H7 (cell line): ENCODE measurements at places on chromosomes 12 and 14.

DNA sequence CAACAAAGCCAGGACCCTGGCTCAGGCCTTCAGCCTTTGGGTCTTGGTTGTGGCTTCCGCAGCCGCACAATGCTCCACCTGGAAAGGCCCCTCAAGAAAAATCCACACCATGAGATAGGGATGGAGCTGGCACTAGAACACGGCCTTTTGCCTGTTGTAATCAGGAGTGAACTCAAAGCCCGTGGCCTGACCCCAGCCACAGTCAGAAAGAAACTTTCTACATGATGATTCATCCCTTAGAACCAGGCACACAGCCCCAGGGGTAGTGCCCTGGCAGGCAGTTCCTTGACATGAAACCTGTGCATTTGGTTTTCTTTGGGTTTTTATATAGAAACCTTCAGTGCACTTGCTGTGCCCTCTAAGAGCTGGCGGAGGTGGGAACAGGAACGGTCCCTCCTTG, 5.1 kb downstream of the CLMN start:
- no peak for DNase-seq

DNA sequence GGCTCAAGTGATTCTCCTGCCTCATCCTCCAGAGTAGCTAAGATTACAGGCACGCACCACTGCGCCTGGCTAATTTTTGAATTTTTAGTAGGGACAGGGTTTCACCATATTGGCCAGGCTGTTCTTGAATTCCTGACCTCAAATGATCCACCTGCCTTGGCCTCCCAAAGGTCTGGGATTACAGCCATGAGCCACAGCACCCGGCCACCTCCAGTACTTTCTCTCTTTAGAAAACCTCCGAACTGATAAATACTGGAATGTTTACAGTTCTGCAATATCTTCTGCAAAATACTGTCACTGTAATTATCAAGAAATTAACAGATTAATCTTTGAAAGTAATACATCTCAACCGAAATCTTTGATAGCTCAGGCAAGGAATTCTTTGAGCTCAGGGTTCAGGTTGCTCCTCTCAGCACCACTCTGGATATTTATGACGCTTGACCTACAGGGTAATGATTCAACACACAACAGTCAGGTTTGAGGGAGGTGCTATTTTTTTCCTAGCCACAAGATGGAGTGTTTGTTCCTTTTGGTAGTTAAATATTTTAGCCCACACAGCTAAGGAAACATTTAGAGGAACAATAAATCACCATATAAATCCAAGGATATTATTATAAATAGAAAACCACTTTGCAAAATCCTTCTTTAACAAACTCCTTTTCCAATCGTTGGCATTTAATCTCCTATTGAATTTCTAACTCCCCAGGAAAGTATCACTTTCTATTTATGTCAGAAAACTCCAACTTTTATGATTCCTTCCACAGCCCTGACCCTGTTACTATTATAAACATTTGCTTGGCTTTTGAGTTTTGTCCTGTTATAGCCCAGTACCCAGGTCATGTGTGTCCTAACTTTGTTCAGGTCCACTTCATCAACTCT, 48.6 kb upstream of the GTF2A1 start:
- DNase-seq = peak; percentile 75

DNA sequence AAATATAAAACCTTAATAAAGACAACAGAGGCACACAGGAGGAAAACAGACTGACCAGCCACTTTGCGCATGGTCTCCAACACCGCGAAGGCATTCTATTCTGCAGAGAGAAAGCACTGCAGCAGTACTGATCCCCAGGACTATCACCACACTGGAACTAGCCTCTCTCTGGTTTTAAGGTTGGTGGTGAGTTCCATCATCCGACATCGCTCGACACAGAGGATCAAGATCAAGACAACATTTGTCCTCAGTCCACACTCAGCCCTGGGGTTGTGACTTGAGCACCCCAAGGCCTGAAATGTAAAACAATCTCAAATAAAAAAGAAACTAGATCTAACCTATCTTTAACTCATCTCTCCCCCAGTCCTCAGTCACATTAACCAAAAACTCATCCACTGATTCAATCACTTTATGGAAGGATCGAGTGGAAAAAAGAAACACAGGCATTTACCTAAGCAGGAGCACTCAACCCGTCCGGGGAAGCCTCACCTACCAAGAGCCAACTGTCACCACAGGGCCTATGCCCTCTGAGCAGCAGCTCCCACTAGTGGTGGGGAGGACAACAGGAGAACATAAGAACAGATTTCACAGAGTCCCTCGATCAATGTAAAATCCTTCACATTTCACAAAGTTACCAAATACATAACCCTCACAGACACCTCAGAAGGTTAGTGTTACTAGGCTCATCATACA, 17.7 kb downstream of the STXBP6 start:
- peak; percentile 38 for DNase-seq

DNA sequence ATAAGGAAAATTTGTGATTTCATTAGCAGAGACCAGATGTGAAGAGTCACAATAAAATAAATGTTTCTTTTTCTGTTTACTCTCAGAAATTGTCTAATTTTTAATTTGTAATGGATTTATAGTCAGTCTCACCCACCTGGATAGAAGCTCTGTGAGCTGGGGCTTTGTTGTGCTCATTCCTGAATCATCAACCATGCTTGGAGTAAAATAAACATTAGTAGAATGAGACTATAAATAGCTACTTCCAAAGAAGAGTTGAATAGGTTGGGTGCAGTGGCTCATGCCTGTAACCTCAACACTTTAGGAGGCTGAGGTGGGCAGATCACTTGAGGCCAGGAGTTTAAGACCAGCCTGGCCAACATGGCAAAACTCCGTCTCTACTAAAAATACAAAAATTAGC, 185.3 kb upstream of the FBXO33 start:
- no peak for DNase-seq

DNA sequence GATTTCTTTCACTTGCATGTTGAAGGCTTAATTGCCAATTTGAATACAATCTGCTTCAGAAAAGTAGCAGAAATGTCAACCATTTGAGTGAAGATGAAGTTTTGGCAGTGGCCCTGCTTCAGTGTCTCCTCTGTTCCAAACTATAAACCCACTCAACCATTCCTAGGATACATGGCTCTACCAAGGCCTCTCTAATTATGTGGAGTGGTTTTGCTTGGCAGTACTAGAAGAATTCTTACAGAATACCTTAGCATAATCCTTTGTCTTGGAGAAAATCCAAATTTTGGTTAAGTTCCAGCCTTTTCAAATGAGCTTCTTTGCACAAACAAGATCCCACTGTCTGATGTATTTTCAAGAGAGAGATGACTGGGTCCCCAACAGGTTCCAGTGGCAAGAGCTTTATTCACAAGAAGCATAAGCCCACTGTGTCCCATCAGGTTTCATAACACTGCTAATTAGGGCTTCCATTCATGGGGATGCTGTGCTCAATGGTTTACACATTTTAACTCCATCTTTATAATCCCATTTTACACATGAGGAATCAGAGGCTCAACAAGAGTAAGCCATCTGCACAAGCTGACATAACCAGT, 234.5 kb downstream of the IPO8 start:
- DNase-seq = no peak

GRCh38 chr12:32964981-32965585, 68.5 kb upstream of the PKP2 start:
- DNase-seq = no peak

DNA sequence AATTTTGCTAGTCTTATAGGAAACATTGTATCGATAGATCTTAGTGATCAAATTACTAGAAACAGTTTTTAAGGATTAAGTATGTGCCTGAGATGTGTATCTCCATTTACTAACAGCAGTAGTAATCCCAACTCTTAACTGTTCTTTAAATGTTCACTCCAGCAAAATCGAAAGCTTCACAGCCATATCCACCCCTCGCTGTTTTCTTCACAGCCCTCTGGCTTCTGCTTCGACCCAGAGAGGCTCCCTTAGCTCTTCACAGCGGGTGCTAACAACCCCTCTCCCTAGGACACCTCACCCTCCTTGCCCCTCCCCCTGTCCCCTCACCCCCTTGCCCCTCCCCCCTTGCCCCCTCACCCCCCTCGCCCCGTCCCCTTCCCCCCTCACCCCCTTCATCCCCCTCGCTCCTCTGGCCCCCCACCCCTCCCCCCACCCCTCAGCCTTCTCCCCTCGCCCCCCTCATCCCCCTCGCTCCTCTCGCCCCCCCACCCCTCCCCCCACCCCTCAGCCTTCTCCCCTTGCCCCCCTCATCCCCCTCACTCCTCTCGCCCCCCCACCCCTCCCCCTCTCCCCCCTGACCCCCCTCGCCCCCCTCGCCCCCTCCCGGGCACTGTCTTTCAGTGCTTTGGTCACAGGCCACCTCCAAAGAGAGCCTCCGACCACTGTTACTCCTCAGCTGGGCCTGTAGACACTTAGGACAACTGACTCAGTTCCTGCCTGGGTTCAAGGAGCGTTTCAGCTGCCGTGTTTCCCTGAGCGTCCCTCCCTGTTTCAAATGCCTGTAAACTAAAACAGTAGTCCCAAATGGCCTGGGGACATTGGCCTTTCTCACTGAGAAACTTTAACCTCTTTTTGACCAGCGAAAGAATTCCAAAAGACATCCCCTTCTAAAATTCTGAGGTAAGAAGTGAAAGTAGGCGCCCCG, 46.0 kb upstream of the DYNC1H1 start:
- DNase-seq = peak; percentile 94

GRCh38 chr12:22788913-22789312, 163.9 kb downstream of the ETNK1 start:
- no peak for DNase-seq

GRCh38 chr12:6839482-6840201, 1.1 kb upstream of the GNB3 start:
- peak; percentile 89 for DNase-seq

- DNase-seq = no peak
These were observed 17.0 kb downstream of the EEA1 start for GRCh38 chr12:92912052-92912451.

DNA sequence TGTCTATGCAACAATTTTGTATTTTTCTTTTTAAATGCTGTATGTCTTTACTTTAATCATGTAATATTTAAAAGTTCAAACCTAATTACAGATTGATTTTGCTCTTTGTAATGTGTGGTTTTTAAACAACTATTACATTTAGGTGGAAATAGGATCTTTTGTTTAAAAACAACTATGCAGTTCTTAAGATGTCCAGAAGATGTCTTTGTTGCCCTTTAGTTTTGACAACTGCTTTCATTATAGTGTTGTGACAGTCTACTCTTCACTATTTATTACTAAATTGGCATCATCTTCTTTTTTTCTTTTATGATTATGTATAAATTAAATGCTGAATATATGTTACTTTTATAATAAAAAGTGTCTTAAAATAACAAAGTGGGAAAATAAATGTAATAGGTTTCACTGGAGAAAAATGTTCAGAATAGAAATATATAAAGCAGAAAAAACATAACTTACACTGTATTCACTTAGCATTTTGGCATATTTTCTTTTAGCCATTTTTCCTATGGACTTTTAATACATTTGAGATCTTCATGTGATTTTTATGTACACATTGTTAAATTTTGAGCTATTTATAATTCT, 27.1 kb upstream of the PCNX4 start:
- peak; percentile 12 for DNase-seq

DNA sequence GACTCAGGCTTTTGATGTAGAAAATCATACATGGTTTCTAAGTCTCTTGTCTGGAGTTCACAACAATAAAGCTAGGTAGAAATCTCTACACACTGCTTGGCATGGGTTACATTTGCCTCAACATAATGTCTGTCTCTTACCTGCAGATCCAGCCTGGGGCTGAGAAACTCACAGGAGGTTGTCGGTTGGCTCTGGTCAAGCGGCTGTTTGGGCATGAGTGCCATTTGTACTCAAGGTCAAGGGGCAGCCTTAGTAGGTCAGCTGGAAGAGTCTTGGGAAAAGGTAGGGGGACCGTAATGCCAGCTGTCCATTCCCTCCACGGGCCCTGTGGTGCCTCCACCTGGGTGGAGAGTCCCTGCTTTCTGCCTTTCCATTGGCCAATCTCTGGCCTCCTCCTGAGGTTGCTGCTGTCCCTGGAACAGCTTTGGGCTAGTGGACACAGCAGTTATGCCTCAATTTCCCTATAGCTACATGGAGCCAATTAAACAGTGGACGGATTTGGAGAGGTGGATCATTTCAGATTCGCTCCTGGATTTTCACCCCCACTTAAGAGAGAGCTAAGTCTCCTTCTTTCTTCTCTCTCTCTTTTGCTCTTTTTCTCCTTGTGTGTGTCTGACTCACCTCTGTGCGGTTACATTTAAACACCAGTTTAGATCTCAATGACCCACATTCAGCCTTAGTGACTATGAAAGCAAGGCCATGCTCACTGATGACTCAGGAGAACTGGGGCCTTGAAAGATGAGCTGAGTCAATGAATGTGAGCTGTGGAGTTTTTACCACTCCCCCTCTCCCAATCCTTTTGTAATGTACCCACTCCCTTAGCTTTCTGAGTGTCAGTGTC, 132.8 kb upstream of the HIF1A start:
- DNase-seq = no peak

DNA sequence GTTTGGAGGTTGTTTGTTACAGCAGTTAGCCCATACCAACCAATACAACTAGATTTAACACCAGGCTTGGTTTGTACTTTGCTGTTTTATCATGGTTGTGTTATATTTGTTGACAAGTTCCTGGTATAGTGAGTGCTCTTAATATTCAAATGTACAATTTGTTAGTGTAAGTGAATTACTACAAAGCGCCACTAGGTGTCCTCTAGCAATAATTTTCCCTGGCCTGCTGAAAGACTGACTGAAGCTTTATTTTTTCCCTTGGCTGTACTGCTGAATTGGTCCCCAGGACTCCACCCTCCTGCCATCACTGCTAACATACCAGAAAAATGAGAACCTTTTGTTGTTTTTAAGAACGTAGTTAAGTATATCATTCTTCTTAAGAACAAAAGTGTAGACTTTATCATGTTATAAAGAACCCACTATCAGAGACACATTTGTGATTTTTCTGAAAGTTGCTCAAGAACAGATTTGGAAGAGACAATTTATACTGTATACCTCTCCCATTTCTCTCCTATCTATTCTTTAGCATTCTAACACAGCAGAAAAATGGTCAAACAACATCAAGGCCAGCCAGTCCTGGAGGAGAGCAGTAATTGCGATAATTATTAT, 75.3 kb upstream of the FAR2 start:
- DNase-seq = no peak

GRCh38 chr14:68784226-68784910, 8.5 kb downstream of the ZFP36L1 start:
- no peak for DNase-seq

DNA sequence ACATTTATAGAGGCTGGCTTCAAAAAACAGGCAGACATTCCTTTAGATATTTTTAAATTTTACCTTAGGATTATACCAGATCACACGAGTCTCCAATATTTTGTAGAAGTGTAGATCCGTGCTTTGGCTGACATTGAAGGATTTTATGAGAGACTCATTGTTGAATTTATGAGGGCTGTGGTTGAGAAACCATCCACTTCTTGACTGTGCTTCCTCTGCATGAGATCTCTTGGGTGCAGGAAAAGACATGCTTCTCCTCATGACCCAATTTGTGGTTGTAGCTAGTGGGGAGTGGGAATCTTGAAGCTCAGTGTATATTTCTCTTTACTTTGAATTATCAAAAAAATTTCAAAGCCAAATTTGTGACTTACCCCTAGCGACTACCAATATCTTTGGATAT, 36.7 kb upstream of the NKX2-8 start:
- no peak for DNase-seq

DNA sequence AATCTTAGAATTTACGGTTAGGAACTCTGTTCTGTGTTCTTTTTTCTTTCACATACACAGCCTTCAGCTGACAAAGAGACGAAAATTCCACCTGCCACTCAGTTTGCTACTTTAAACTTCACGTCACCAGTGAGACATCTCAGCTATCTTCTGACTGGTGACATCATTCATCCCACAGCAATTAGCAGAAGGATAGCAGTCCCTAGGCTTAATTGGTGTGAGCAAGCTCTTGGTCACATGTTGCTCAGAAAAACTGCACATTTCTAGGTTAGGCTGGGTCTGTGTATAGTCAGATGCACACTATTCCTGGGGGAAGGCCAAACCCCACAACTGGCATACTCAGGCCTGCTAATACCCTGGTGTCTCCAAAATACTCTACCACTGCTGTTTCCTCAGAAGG, 23.9 kb downstream of the SLC7A7 start:
- DNase-seq = no peak
